ENCODE measurements at places on chromosomes 5 and 9.

DNA sequence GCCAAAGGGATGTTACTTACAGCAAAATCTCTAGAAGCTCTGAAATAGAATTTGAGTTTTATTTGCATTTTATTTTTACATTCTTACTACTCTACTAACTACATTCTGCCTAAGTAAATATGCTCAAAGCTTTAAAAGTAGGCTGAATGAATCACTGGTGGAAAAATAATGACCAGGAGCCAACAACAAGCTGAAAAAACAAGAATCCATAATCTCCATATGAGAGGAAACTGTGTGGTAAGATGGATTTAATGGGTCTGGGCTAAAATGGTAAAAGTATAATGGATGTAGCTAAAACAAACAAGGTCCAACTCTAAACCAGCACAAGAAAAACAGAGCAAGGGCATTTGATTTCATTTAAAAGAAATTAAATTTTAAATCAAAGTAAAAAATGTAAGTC lies 525.8 kb upstream of the FTMT start:
- DNase-seq, result no peak

GRCh38 chr9:83266331-83266665 lies 203.4 kb upstream of the RASEF start:
- DNase-seq, result no peak

- no peak for DNase-seq
Measured at GRCh38 chr5:87649455-87649854, 236.7 kb upstream of the CCNH start.

- DNase-seq, result no peak
Measured at GRCh38 chr9:137464291-137464999, 5.3 kb upstream of the NSMF start.

- no peak for DNase-seq
Measured at GRCh38 chr5:144473650-144474049, 303.0 kb downstream of the KCTD16 start.

DNA sequence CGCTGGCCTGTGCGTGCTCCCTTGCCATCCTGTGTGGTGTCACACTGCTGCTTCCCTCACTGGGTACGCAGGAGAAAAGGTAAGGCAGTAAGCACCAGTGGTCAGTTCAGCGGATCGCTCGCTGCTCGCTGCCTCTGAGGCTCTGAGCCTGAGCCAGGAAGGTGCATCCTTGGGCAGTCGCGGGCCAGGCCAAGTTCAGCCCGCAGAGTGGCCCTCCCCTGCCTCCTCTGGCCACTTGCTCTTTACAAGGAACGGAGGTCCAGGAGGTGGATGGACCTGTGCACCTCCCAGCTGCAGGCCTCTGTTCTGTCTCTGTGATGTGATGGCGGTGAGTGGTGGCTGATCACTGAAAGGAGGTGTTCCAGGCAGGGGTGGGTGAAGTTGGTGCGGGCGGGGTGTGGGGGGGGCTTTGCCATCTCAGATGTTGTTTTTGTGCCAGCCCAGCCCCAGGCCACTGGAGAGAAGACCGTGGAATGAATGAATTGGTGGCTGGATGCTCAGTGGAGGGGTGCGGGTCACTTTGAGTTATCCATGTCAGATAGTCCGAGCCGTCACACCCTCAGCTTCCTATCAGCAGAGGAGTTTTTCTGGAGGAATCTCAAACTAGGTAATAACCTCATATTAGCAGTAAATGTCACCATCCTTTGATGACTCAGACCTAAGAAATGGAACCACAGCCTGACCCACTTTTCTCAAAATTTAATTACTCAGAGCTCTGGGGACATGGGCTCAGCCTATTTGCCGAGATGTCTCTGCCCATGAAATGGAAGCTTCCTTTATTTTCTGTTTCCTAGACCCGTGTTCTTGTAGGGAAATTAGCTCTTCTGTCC lies 7.3 kb downstream of the COL5A1 start:
- DNase-seq, result no peak

DNA sequence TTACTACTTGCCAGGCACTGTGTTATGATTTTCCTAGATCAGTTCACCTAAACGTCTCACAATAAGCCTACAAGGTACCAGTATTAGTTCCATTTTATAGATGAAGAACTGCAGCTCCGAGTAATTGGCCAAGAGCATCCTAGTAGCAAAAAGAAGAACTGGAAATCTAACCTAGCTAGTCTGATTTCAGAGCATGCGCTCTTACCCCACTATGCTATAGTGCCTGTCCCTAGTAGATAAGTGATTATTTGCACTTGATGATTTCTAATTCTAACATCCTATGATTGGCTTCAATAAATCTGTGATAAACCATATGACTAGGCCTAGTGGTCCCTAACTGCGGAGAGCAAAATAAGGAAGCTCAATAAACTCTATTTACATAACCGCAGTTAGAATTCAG lies 7.1 kb upstream of the PLAC8L1 start:
- no peak for DNase-seq

DNA sequence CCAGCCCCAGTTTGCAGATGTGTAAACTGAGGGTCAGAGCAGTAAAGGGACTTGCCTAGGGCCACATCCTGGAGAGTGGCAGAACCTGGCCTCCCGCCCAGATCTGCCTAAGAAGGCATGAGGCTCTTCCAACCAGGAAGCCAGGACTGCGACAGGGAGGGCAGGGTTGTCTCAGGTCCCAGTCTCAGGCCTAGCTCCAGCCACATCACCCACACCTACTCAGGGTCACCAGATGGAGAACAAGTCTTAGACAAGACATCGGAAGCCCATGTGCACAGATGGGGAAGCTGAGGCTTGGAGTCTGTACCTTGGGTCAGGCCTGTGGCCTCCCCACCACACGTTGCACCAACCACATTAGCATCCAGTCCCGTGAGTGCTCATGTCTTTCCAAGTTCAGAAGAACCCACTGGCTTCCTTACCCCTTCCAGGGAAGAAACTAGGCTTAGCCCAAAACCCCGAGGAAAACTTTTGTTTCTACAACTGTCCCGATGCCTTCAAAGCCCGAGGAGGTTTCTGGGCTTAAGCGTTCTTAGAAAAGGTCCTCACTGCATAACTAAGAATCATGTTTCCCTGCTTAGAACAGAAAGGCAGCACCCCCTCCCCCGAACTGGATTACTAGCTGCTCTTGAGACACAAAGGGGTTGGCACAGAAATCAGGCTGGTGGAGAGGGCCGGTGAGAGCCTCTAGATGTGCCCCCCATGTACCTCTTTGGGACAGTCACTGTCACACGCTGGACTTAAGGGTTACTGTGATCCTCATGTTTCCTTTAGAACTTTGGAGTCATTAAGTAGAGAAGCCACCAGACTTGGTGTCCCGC lies 2.2 kb downstream of the FAM78A start:
- DNase-seq, result no peak

DNA sequence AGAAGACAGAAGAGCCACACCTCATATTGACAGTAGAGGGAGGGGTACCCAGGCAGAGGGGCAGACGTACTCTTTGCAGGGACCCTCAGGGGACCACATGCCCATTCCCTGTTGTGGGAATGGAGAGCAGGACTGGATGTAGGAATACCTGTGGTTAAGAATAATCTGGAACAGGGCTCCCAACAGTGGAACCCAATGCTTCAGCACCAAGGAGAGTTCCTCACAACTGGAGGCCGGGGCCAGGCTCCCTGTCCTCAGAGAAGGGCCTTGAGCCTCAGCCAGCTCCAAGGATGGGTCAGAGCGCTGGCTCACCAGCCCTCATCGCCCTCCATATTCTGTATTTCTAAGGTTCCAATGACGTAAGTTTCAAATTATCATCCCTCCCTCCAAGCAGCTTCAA lies 7.4 kb upstream of the SHC3 start:
- DNase-seq, result no peak

DNA sequence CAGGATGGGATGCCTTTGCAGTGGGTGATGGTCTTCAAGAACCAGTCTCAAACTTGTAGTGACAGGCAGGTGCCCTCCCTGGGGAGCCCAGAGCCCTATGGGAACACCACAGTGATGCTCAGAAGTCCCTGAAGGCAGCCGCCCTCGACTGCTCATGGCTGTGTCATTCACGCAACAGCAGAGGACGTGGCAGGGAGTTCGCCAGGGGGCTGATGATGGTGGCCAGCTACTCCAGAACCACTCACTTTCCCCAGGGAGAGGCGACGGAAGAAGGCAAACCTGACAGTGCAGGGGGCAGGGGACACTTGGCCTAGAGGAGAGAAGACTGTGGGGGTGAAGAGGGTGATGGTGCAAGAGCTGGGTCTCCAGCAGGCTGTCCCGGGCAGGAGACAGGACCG lies 4.0 kb downstream of the IL13 start:
- no peak for DNase-seq

GRCh38 chr5:171874234-171874633 lies 88.6 kb downstream of the SMIM23 start:
- DNase-seq, result no peak

- no peak for DNase-seq
Measured at GRCh38 chr5:158922263-158922592, 177.5 kb downstream of the EBF1 start.

DNA sequence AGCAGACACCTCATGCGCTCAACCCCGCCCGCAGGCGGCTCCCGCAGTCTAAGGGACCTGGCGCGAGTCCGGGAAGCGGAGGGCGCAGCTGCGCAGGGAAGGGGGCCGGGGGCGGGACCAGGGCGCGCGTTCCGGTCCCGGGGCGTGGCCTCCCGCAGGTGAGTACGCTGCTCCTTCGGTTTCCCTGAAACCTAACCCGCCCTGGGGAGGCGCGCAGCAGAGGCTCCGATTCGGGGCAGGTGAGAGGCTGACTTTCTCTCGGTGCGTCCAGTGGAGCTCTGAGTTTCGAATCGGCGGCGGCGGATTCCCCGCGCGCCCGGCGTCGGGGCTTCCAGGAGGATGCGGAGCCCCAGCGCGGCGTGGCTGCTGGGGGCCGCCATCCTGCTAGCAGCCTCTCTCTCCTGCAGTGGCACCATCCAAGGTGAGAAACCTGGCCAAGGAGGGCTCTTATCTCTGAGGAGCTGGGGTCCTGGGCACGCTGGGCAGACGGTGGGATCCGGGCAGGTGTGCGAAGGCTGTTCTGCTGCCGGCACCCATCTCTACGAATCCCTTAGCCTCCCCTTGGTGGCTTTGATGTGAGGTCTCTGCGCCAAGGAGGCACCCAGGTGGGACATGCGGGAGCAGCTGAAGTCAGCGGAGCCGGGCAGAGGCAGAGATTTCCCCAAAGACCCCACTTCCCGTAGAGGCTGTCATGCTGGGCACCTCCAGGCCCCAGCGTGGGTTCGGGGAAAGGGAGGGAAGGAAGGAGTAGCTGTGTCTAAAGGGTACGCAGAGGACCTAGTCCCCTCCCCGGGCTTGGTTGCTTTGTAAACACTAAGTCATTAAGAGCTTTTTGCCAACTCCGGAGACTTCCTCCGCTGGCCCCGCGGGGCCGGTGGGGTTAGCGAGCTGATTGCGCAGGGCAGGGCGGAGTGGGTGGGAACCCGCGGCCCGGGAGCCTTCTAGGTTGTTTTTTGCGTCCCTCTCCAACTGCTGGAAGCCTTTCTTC lies at the start of gene F2RL1:
TSS of gene F2RL1 (plus strand) at position 187 of the 988 bp plus-strand sequence. CDS start at position 340, 153 bp downstream.
- peak; percentile 15 for DNase-seq

GRCh38 chr5:14256756-14257393 lies 113.7 kb downstream of the TRIO start:
- DNase-seq, result no peak

- no peak for DNase-seq
Measured at GRCh38 chr5:154509784-154510555, 31.9 kb upstream of the HAND1 start.

DNA sequence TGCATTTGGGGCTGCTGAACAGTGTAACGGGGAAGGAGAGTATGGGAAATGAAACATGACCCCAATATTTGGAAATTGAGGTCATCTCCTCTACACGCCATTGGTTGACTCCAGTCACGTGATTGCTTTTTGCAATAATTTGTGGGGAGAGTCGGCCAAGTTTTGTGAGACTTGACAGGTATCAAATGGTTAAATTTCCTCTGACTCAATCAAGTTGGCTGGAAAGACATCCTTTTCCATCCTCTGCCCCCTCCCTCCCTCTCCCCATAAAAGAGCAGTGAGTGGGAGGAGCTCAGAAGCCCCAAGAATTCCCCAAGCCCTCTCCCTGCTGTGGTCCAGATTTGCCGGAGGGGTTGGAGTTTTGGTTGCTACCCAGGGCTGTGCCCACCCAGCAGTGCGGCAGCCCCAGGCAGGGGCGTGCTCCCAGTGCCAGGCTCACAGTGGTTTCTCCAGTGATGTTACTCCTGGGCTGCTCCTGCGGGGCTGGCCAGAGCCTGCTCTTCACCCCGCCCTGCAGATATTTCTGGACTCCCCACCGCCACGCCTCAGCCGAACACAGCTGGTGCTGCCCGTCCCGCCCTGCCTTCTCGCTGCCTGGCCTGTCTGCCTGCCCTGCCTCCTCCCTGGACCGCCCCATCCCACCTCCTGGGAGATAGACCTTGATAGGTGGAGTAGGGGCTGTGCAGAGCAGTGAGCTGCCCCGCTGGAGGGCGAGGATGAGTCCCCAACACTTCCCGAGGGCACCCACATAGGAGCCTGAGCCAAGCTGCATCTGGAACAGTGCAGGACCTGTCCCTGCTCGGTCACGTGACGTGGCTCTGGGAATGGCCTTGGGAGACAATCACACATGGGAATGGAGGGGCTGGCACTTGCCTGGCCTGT lies 3.4 kb downstream of the COL5A1 start:
- DNase-seq, result no peak

GRCh38 chr9:83588256-83588655 lies 34.7 kb upstream of the IDNK start:
- no peak for DNase-seq

DNA sequence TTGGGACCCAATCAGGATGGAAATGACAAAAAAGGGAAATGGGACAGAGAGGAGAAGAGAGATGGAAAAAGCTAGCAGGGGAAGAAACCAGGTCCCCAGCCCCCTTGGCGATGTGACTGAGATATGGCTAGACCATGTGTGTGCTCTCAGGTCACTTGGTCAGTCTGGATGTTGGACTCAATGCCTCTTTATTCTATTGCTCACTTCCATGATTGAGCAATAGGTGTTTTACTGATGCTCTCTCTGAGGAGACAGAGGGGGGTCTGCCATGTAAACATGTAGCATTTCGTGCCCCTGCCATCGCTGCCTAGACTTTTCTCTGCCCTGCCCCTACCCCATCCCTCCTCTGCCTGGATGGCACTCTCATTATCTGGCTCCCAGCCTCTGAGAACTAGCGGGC lies 150.6 kb downstream of the DROSHA start:
- no peak for DNase-seq
